ENCODE measurements at places on chromosomes 3 and 15.

DNA sequence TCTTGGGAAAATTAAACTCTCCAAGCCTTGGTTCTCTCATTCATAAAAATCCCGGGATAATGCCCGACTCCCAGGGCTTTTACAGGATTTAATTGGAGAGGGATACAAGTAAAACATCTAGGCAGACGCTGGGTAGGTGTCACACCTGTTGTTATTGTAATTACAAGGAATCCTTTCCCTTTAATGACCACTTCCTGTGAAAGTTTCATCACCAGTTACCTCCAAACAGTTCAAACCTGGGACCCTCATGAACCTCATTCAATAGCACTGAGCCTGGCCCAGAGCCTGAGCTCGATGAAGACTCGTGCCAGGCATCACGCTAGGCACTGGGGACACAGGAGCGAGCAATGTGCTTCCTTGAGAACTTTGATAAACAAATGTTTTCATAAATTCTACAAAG lies 2.1 kb upstream of the RYK start:
- DNase-seq: no peak

GRCh38 chr3:138673641-138674530 lies 65.3 kb downstream of the FAIM start:
- no peak for DNase-seq

DNA sequence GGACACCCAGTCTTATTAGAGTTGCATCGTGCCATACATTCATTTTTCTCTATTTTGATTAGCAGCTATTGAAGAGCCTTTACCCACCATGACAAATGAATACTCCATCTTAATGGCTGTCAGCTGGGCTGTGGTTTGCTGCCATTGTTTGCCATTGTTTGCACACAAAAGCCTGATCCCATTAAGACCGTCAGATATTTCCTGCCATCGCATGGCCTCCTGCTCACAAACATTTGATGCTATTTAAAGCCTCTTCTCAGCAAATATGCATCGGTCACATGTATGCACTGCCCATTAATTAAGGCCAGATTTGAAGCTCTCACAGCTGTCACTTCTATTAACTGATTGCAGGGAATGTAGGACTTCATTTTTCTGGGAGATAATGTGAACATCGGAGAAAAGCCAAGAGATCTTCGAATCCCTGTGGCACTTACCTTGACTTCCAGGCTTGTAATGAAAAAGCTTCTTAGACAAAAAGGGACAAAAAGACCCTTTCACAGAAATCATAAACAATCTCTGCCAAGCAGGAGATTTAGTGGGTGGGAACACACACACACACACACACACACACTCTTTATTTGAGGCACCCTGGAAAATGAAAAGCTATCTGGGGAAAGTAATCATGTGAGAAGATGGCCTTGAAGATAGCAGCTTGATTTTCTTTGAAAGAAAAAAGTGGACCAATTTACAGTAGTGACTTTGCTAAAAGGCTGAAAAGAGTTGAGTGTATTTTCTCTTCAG lies 175.4 kb upstream of the NR2E3 start:
- no peak for DNase-seq

DNA sequence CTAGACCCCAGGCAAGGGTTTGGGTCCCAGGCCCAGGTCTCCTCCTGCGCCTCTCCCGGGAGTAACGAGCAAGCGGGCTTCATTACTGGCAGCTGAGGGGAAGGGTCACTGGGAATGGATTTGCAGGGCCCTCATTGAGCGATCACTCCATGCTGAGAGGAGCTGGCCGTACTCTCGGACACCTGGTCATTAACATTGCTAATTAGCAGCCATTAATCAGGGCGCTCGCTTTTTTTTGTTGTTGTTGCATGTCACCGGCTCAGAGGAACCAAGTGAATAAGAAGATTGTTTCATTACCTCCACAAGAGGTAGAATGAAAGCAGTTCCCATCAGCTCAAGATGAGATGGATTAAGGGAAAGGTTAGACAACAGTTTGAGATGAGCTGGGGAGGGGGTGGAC lies 293.0 kb upstream of the ATP11B start:
- no peak for DNase-seq

- no peak for DNase-seq
These were observed 156.2 kb upstream of the NR2E3 start for GRCh38 chr15:71654042-71654719.

GRCh38 chr3:133426721-133427120 lies 26.9 kb downstream of the BFSP2 start:
- DNase-seq: no peak

DNA sequence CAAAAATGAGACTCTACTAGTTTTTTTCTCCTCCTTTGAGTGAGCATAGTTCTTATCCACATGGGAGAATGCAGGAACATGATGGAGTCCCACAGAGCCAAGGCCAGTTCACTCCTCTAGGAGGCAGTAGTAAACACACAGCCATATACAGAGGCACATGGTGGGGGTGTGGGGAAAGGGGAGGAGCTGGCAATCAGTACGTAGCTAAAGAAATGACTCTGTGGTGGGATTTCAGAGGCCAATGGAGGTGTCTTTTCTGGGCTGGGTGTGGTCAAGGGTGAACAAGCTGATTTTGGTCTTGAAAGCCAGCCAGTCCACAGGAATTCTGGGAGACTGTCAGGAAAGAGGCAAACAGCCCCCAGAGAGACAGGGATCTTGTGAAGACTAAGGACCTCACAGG lies 6.6 kb upstream of the RAB11A start:
- DNase-seq: no peak

DNA sequence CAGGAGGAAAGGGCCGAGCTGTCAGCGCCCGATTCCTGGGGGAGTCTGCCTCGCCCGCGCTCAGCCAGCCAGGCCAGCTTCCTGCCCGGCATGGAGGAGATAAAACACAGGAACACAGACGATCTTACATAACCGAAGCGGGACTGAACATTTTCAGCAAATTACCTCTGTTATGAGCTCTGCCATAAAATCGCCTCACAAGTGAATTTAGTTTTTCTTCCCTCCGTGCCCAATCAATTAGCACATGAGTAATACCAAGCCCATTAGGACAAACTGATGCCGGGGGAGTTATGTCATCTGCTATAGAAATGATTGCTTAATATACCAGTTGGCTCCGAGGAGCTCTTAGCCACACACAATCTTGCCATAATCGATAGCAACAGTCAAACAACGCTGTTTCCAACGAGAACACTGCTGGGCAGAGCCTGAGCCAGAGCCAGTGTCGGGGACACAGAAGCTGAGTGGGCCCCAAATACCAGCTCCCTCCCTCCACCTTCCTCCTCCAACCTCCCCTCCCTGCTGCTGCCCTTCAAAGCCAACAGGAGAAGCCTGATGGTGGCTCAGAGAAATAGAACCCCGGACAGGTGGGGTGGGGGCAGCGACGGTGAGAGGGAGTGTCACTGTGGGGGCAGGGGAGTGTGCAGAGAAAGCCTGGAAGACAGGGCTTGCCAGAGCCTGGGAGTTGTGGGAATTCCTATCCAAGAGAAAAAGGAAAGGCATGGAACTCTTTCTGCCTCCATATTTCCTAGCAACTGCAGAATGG lies 279.4 kb upstream of the TLE3 start:
- peak; percentile 71 for DNase-seq

- no peak for DNase-seq
These were observed 58.4 kb upstream of the COL8A1 start for GRCh38 chr3:99579965-99580364.

DNA sequence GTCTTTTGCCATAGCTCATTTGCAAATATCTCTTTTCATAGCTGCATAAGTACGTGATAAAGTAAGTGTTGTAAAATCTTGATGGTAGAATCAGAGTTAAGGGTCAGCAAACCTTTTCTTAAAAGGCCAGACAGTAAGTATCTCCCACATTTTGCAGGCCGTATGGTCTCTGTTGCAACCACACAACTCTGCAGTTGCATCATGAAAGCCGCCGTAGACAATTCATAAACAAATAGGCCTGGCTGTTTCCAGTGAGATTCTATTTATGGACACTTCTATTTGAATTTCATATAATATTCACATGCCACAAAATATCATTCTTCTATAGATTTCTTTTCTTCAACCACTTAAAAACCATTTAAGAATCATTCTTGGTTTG lies 248.5 kb downstream of the TLE3 start:
- DNase-seq: no peak

GRCh38 chr3:67016522-67017080 lies 18.5 kb downstream of the KBTBD8 start:
- DNase-seq: no peak

Data from suprapubic skin (tissue), 4 donors.